Stimulated activated CD8-positive, alpha-beta memory T cell treated with anti-CD3 and anti-CD28 coated beads, Interleukin-2, amount 100 ng/mL, for 48 hours (primary cell): ENCODE measurements at places on chromosomes 11 and 22.

GRCh38 chr11:58142761-58143160 lies 17.4 kb upstream of the OR9I1 start:
- DNase-seq: no peak

DNA sequence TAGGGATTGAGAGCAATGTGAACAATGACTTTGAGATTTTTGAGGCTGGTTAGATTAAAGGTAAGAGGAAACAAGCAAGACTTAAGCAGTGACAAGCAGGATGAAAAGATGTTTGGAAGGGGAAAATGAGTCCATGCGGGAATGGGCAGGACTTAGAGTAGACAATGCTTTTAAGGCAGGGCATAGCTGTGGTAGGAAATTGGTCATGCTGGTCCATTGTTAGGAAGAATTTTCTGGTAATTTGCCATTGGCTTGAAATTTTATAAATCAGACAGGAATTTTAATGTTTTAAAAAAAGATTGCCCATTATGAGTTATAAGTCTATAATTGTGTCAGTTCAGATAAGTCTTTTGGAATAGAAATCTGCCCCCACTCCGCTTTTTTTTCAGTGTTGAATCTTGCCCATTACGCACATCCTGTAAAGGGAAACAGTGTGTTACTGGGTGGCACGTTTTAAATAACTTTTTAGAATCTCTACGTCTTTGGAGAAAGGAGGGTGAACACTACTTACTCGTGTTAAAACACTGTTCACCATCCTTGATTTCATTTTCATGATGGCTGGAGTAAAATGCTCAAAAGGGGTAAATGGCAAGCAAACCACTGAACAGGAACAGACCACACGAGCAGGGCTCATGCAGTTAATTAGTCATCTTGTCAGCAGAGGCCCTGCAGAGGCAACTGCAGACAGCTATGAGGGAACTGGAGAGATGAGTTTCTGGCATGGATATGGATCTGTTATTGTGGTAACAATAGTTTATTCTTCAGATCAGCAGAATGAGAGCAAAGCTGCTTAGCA lies 25.0 kb downstream of the SWAP70 start:
- no peak for DNase-seq

DNA sequence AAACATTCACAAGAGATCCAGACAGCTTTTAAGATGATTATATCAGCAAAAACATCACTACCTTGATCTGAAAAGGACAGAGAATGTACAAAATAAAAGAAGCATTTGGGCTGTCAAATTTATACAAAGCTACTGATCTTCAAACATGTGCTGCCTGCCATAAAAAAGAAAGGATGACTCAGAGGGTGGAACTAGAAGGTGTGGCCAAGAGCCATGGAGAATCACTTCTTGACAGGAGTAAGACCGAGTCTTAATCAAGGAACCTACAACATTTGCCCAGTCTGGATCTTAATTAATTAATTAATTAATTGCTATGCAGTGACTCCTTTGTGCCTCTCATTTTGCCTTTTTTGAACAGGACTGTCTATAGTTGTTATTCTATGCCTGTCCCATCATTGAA lies 33.2 kb downstream of the C11orf96 start:
- DNase-seq: no peak

DNA sequence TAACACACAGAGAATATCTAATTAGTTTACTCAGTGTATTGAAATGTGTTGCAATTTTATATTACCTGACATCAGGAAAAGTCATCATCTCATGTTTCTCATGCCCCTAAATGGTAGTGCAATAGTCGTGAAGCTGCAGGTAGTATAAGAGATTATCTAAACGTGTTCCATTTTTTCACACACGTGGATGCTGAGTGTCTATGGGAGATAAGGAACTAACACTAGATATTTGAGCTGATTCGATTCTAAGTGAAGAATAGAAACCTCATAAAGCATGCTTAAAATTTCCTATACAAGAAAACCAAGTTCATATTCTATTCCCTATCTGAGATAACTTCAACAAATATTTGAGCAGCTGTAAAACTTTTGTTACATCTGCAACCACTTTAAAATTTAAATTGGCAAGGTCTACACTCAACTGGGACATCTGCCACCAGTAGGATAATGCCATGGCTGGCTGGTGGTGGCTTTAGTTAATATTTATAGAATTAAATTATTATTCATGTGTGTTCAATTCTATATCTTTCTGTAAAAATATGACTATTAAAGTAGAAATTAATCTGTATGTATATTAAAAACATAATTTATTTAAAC lies 388.8 kb downstream of the LUZP2 start:
- DNase-seq: no peak
